Endothelial cell of umbilical vein (primary cell): ENCODE measurements at places on chromosomes 4 and X. TPM values are rescaled to one million over a fixed set of nuclear protein-coding genes. Genes with fewer than 3 reads are reported as not detected.

SLITRK2 gene
- total RNA-seq: not detected in 2 replicates

SUPT20HL2 gene
- total RNA-seq: not detected in 2 replicates

SGMS2 gene
- 33.0 and 35.9 TPM in 2 replicates for total RNA-seq

PNMA5 gene
- not detected in 2 replicates for total RNA-seq

IL9R gene
- not detected in 2 replicates for total RNA-seq

GUCY1B1 gene
- total RNA-seq: 4.7 and 7.0 TPM in 2 replicates

RGN gene
- 0.73 and 1.4 TPM in 2 replicates for total RNA-seq

ATRX gene
- 101 and 102 TPM in 2 replicates for total RNA-seq

F8A3 gene
- 9.7 TPM in 1 of 2 replicates, not detected in the other for total RNA-seq

WDR45 gene
- total RNA-seq: 29.9 and 32.2 TPM in 2 replicates

BDH2 gene
- 29.4 and 36.4 TPM in 2 replicates for total RNA-seq

- DNase-seq: no peak
These were observed 21.1 kb upstream of the TADA2B start for GRCh38 chr4:7021930-7022664.

GRCh38 chr4:48370260-48371134 lies 29.2 kb downstream of the SLAIN2 start:
- no peak for DNase-seq

DNA sequence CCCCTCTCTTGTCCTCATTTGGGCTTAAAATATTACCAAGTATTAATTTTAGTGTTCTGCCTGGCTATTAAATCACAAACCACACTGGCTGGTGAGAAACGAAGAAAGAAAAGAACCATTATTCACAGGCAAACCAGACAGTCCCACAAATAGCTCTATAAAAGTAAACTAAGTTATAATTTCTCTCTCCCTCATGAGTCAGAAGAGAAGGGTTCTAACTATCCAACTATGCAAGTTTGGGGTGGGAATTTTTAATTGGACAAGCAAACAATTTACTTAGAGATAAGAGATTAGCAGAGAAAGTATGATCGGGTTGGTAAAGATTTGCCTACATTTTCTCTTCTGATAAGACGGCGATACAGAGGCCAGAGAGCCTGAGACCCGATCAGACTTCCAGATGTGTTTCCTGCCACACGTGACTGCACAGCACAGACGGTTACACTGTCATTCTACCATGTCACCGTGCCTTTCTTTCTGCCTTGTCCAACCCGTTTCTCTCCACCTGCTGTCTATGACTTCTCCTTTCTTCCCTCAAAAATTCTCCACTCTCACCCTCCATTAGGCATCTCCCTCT lies 52.3 kb downstream of the MEPE start:
- no peak for DNase-seq

DNA sequence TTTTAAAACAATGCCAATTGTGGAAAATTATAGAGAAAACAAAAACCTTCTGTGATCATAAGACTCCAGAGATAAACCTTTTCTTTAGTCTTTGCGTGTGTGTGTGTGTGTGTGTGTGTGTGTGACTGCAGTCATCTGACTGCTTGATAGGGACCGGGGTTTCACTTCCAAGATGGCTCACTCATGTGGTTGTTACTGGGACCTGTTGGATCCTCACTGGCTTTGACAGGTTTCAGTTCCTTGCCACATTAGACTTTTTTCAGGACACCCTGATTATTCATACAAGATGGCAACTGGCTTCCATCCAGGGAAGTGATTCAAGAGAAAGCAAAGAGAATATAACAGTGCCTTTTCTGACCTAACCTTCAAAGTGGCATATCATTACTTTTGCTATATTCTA lies 21.9 kb upstream of the MAD2L1 start:
- DNase-seq: no peak

DNA sequence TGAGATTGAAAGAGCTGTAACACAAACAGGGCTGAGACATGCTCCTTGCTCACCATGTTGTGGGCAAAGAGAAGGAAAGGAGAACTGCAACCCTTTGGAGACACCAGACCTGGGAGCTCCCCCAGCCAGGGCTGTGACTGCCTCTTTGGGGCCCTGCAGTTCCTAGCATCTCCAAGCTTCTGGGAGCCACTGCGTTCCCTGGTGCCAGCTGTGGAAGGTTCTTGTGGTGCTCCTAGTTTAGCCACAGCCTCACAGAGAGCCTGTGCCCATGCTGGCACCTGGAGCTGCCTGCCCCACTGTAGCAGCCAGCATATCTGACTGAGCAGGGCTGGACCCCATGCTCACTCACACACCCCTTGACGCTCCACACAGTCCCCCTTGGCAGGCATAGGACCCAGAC lies 141.7 kb downstream of the PDHA2 start:
- no peak for DNase-seq

GRCh38 chrX:700936-701335 lies 70.3 kb downstream of the SHOX start:
- no peak for DNase-seq

DNA sequence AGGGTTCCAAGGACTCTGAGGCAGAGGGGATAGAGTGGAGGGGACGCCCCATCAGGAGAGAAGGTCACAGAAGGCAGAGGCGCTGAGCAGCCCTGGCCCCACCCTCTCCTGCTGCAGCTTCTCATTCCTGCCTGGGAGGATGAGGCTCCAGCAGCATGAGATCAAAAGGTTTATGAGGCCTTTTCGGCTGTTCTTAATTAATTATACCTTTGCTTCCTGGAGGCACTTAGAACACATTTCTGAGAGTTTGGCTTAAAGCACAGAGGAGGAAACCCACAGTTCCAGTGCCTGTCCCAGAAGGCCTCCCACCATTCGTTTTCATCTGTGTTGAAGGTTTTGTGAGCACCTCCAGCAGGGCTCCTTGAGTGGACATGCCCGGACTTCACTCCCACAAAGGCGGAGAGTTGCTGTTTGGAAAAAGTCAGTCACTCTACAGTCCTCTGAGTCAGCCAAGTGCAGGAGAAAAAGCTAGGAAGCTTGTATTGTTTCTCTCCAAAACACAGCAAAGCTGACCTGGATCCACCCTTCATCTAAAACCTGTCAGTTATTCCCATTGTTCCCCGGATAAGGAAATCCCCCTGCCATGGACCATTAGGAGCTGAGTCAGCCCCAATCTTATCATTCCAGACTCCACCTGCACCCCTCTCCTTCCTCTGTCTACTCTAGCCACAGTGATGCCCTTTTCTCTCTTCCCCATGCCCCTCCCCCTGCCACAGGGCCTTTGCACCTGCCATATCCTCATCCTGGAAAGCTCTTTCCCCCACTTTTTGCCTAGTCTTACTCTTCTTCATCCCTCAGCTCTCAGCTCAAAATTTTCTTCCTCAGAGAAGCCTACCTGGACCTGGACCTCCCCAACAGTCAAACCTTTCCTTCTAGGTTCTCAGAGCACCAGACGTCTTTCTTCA lies 276.8 kb downstream of the FBXW7 start:
- DNase-seq: peak; percentile 94

DNA sequence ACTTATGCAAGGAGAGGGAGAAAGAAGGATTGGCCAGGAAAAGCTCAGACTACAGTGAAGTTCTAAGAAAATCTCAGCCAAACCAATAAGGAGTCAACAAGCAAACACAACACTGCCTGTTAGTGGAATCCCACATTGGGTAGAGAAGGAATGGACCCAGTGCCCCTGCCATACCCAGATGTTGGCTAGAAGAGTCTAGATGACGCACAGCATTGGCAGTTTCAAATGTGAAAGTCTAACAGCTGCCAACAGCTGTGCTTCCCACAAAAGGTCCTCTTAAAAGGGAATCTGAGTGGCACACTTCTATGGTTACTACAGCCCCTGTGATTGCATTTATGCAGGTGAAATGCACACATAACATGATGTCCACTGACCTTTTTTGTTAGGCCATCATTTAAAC lies 37.2 kb upstream of the CPEB2 start:
- no peak for DNase-seq

- no peak for DNase-seq
These were observed 18.7 kb downstream of the FAM184B start for GRCh38 chr4:17762726-17763125.

DNA sequence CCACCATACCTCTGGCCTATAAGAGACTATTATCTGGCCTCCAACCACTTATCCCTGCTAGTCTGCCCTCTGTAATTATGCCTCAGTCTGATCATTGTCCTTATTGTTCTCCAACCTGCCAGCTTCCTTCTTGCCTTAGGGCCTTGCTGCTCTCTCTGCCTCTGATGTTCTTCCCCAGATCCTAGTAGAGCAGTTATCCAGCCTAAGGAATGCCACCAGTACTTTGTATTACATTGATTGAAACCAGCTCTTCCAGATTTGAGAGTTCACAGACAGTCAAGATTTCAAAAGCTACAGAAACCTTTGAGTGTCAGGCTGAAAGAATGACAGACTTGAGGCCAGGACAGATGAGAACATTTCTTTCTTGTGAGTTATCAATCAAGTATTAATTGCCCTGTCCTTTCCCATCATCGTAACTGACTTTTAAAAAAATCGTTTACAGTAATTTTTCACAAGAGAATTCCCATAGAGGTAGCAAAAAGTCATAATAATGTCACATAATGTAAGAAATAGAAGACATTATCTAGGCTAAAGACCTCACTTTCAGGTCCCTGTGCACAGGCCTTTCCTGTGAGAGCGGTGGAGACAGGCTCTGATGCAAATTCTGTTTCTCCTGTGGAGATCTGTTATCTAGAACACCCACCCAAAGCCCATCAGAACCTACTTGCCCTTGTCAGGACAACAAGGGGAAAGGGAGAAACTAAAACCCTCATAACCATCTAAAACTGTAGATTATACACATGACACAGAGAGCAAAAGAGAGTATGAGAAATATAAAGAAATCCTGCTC lies 64.1 kb upstream of the GUCY1A1 start:
- DNase-seq: no peak

- DNase-seq: no peak
These were observed 23.3 kb upstream of the CBLL2 start for GRCh38 chrX:22249371-22249770.

DNA sequence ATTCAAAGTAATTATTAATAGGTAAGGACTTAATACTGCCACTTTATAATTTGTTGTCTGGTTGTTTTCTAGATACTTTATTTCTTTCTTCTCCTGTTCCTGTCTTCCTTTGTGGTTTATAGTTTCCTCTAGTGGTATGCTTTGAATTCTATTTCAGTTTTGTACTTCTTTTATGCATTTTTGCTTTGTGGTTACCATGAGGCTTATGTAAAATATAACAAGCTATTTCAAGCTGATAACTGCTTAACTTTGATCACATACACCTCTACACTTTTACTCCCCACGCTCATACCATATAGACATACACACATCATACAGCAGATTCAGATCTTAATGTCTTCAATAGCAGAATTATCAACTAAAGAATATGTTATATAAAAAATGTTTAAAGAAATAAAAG lies 192.3 kb downstream of the SCFD2 start:
- no peak for DNase-seq

DNA sequence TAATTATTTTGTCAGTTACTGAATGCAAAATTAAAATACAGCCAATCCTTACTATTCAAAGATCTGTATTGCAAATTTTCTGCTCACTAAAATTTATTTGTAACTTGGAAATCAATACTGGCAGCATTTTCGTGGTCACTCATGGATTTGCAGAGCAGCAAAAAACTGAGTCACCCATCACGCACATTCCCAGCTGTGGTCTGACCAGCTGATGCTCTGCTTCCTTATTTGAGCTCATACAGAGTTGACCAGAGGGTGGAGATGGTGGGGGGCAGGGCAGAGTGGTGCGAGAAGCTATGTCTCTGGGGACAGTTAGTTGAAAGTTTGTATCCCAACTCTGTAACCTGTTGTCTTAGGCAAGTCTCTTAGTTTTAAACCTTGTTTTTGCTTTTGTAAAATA lies 214.8 kb downstream of the SPCS3 start:
- DNase-seq: no peak

DNA sequence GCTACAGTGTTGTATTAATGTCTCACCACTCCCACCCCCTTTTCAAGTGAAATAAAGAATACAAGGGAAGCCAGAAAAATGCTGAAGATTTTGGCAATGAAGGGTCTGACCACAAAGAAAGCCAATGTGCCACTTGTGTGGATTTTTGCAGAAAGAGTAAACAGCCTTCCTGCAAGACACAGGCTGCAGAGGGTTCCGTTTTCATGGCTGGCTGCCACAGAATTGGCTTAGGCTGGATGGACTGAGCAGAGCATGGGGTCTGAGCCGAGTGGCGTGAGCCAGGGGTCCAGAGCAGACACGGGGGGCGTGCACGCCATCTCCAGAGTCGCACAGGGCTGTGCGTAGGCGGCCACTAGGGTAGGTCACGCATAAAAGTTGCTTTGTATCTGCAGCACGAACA lies 69.2 kb downstream of the MTNR1A start:
- no peak for DNase-seq

DNA sequence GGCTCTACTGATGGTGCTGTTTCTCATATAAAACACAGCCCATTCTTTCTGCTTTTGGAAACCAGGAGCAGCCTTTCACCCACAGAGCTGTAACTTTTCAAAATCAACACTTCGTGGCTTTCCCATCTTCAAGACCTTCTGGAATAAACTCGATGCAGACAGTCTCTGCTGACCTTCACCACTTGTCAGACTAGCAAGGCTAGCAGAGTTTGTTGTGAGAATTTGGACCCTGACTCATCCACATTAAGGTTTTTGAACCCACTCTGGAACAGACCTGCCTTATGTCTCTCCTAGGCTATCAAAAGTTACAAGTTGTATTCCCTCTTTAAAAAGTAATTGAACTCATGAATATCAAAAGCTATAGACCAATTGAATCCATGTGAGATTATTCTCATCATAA lies 88.6 kb downstream of the MAML3 start:
- no peak for DNase-seq

DNA sequence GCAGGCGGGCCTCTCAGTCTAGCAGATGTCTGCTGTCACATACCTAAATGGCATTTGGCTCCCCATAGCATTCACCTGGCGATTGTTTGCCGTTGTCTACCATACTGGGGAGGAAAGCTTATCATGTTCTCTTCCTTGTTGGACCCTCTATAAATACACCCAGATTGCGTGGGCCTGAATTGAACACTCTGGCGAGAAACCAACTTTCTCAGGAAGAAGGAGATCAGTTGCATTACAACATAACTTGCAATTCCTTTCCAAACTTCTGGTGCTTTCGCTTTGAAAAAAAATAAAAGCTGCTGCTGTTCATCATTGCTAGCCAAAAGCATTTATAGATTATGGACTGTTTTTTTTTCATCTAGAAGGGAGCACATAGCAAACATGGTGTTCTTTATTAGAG lies 230.0 kb upstream of the GPC4 start:
- DNase-seq: no peak

DNA sequence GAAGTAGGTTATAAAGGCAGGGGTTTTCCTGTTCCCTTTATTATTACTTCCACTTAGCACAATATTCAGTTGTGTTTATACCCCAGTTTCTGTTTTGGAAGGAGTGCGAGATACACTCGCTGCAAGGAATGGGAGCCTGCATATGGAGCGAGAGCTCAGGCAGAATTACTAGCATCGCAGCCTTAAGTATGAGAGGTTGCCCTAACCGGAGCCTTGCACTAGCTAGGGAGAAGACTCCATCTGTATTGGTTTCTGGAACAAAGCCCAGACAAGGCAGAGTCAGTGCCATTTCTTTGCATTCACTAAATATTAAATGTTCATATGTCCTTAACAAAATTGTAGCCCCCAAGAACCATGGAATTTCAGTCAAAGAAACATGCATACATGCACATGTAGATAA lies 6.2 kb upstream of the DCTD start:
- DNase-seq: no peak

- DNase-seq: no peak
These were observed 7.9 kb downstream of the COL25A1 start for GRCh38 chr4:109294468-109295020.
